ENCODE measurements at places on chromosomes 6 and 20. TPM values are rescaled to one million over a fixed set of nuclear protein-coding genes. Genes with fewer than 3 reads are reported as not detected.

GRCh38 chr6:444653-445275 lies 53.2 kb downstream of the IRF4 start:
- DNase-seq, result peak; percentile 80
- H3K4me3 ChIP-seq, result peak overlapping the region; percentile 68
- peak overlapping the region; percentile 97 for H3K27ac ChIP-seq
- H3K4me1 ChIP-seq, result peaks cover 48% of the 10 kb centered on the region
- peaks cover 4% of the 10 kb centered on the region for H3K36me3 ChIP-seq

DNA sequence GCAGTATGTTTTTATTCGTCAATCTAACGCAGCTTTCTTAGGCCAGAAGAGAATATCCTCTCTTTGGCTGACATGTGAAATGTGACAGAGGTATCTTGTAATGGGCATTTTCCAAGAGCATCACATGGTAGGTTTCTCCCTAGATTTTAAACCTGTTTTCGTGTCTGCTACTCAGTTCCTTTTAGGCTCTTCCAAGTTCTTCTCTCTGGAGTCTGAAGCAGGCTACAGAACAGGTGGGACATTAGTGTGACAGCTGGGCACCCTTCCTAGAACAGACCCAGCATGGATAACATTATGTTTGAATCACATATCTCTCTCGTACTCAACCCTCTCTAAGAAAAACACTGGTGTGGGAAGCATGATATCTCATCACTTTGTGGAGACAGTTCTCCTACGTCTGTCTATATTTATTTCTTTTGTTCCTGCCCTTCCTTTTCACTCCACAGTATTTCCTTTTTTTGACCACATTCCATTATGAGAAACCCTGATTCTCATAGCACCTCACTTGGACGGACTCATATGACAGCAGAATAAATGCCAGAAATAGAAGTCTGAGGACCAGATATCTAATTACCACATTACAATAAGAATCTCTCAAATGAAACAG lies 263.4 kb downstream of the NKAIN2 start:
- no peaks in the 10 kb centered on the region for H3K36me3 ChIP-seq
- no peak for DNase-seq
- no peak overlapping the region for H3K27ac ChIP-seq
- no peaks in the 10 kb centered on the region for H3K4me1 ChIP-seq
- no peaks in the 10 kb centered on the region for H3K27me3 ChIP-seq

DNA sequence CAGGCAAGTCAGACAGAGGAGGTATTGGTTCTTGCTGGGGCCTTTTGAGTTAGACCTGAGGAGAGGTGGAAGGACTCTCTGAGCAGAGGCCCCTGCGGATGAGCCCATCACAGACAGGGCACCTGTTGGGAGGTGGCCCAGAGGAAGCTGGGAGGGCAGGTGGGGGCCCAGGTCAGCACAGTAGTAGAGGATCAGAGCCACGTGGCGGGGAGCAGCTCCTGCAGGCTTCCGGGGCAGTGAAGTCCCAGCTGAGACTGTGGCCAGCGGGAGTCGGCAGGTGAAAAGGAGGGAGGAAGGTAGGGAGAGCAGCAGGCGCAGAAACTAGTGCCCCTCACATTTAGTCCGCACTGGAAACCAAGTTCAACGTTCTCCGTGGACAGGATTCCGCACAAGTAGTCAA lies 61.8 kb downstream of the RSPH3 start:
- no peak for DNase-seq
- H3K4me3 ChIP-seq, result no peak overlapping the region
- H3K4me1 ChIP-seq, result peaks cover 10% of the 10 kb centered on the region
- no peaks in the 10 kb centered on the region for H3K36me3 ChIP-seq

Gene C2
- total RNA-seq, result 1.4 TPM

Gene RAD21L1
- total RNA-seq, result 0.25 TPM

DNA sequence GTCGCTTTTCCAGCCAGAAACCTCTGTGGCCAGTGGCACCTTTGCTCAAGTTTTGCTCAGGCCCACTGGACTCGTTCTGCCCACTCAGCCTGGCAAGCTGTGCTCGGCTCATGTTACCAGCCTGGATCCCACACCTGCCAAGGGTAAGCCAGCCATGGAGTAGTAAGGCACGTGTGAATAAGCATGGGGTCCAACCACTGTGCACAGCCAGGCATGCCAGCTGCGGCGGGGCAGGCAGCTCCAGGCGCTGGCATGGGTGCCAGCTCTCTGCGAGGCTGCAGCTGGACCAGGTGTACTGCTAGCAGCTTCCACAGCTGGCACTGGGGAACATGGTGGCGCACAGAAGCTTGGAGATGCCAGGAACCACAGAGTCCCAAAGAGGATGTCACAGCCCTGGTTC lies 32.1 kb upstream of the PDYN start:
- H3K27me3 ChIP-seq, result peaks cover 27% of the 10 kb centered on the region
- H3K27ac ChIP-seq, result no peak overlapping the region
- H3K4me3 ChIP-seq, result no peak overlapping the region

- no peaks in the 10 kb centered on the region for H3K4me1 ChIP-seq
- H3K4me3 ChIP-seq, result no peak overlapping the region
- no peaks in the 10 kb centered on the region for H3K36me3 ChIP-seq
Measured at GRCh38 chr6:40244699-40245098, 310.4 kb upstream of the MOCS1 start.

Gene MRAP2
- total RNA-seq, result not detected

- peaks cover 4% of the 10 kb centered on the region for H3K4me1 ChIP-seq
- DNase-seq, result no peak
- no peak overlapping the region for H3K4me3 ChIP-seq
- peaks cover 13% of the 10 kb centered on the region for H3K27me3 ChIP-seq
- no peaks in the 10 kb centered on the region for H3K36me3 ChIP-seq
Measured at GRCh38 chr20:36144336-36144735, 10.2 kb upstream of the EPB41L1 start.

Gene HTR1B
- not detected for total RNA-seq

DNA sequence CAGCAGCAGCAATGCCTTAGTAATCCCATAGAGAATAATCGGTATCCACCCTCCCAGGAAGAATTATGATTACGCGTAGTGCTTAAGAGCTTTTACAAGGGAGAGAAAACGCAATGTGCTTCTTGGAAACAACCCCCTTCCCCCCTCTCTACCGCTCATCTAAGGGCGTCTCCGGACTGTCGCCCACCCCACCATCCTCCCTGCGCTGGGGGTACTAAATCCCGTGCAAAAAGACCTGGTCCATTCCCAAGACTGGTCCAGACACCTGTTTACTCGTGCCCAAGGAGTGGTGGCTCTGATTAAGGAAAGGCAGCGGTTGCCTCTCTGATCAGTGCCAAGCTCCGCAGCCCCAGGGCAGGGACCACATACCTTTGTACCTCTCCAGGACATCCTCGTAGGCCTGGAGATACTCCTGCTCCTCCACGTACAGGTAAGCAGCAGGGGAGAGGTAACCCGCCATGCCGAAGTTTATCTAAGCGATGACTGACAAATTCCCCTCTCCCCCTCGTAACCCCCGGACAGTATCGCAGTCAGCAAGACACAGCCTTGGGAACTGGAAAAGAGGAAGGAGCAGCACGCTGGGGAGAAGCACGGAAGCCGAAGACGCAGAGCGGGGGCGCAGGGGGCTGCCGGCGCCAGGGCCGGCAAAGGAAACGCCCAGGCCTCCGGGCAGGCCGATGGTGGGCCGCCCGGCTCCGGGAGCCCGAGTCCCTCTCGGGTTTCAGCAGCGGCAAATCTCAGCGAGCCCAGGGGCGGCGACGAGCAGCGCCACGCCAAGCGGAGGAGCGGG lies 112.0 kb upstream of the BEND6 start:
- no peaks in the 10 kb centered on the region for H3K36me3 ChIP-seq
- peaks cover 6% of the 10 kb centered on the region for H3K4me1 ChIP-seq
- peak overlapping the region; percentile 65 for H3K4me3 ChIP-seq
- H3K27me3 ChIP-seq, result peaks cover 59% of the 10 kb centered on the region
- H3K27ac ChIP-seq, result no peak overlapping the region

DNA sequence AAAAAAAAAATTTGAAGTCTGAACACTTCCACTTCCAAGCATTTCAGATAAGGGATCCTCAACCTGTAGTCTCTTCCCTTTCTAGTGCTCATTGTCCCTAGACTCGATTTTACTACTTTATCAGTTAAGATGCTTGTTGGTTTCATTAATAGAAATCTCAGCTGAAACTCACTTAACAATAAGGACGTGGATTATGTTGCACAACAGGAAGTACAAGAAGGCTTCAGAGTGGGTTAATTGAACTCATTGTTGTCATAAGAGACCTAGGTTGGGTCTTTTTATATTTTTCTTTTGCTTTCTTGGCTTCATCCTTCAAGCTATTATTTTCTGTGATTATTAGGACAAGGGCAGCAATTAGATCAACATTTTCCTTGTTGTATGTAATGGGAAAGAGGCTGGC lies 175.2 kb downstream of the CDKAL1 start:
- H3K27ac ChIP-seq, result no peak overlapping the region
- peaks cover 56% of the 10 kb centered on the region for H3K4me1 ChIP-seq
- no peak for DNase-seq
- H3K36me3 ChIP-seq, result peaks cover 6% of the 10 kb centered on the region
- H3K27me3 ChIP-seq, result no peaks in the 10 kb centered on the region

Gene CNBD2
- total RNA-seq, result 4.9 TPM

Gene ADGRF5
- not detected for total RNA-seq

Gene PRICKLE4
- total RNA-seq, result not detected

- no peak for DNase-seq
- H3K27ac ChIP-seq, result no peak overlapping the region
- H3K36me3 ChIP-seq, result no peaks in the 10 kb centered on the region
- H3K27me3 ChIP-seq, result peaks cover 39% of the 10 kb centered on the region
Measured at GRCh38 chr20:3082955-3083952, 1.3 kb downstream of the AVP start.

DNA sequence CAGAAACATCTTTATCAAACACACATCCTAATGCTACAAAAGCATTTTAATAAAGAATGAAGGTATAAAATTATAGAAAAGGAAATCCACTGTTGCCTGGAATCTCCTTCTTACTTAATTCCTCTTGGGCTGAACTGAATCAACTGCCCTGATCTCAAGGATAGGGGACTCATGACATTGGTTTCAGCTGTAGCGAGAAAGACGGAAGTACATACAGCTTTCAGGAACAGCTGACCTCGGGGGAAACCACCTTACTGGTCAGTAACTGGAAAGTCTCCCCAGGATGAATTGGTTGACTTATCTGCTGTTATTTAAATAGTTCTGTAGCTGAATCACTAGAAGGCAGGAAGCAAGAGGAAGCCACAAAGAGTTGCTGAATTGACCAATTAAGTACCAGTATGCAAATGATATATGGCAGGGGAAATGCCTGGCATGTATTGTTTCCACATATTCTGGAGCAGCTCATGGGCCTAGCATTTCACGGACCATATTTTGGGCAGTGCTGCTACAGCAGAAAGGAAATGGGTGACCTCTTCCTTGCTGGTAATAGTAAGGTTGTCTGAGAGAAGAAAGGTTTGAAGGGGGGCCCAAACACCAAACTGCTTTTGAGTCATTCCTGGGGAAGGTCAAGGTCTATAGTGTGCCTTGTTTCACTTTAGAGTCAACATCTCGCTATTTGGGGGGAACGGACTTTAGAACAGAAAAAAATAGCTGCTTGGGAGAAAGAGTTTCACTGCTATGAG lies 43.7 kb upstream of the MAP7 start:
- no peaks in the 10 kb centered on the region for H3K27me3 ChIP-seq
- H3K4me1 ChIP-seq, result peaks cover 24% of the 10 kb centered on the region
- peak; percentile 78 for DNase-seq

DNA sequence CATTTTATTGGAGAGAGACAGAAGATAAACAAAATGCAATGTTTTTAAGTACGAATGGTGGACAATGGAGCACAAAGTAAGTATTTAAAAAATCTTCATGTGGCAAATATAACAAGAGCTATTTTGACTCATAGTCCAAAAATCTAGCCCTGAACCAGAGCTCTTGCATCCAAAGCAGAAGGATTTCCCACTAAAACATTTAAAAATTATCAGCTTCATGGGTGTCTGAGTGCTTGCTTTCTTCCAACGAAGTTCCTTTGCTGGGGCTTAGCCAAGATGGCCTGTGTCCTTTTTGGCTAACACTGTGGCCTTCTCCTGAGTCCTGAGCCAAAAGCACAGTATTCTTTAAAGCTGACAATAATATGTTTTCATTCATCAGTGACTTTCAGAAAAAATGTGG lies 161.7 kb downstream of the RIMS1 start:
- H3K27ac ChIP-seq, result no peak overlapping the region
- no peak for DNase-seq
- H3K4me3 ChIP-seq, result no peak overlapping the region
- H3K27me3 ChIP-seq, result no peaks in the 10 kb centered on the region
- no peaks in the 10 kb centered on the region for H3K36me3 ChIP-seq

Gene TRIM15
- not detected for total RNA-seq

- no peak for DNase-seq
- H3K27me3 ChIP-seq, result no peaks in the 10 kb centered on the region
- H3K27ac ChIP-seq, result no peak overlapping the region
Measured at GRCh38 chr6:86380571-86381125, 556.7 kb upstream of the HTR1E start.

All from activated CD8-positive, alpha-beta T cell treated with anti-CD3 and anti-CD28 coated beads for 36 hours (primary cell).